ENCODE measurements at places on chromosomes 5 and 9. TPM values are rescaled to one million over a fixed set of nuclear protein-coding genes. Genes with fewer than 3 reads are reported as not detected.

ARHGEF37 gene
- total RNA-seq, result 13.4 TPM

RPL37 gene
- 99.1 TPM for total RNA-seq

TBC1D2 gene
- 8.5 TPM for total RNA-seq

NRARP gene
- 40.6 TPM for total RNA-seq

SLCO6A1 gene
- total RNA-seq, result 20.4 TPM

SPATA31E1 gene
- total RNA-seq, result 4.6 TPM

TMEFF1 gene
- 5.9 TPM for total RNA-seq

PCDHGA12 gene
- 11.3 TPM for total RNA-seq

MSANTD3 gene
- total RNA-seq, result 16.9 TPM

PPP3R2 gene
- total RNA-seq, result 18.0 TPM

TRAPPC13 gene
- total RNA-seq, result 17.3 TPM

TMEM252 gene
- not detected for total RNA-seq

DCAF12 gene
- total RNA-seq, result 120 TPM

All from testis (tissue), 5 donors.